Body of pancreas (tissue), 4 donors: ENCODE measurements at places on chromosomes 7 and 10. TPM values are rescaled to one million over a fixed set of nuclear protein-coding genes. Genes with fewer than 3 reads are reported as not detected.

TMEM213 gene
- not detected for total RNA-seq

- DNase-seq: no peak
Observed at GRCh38 chr10:30215623-30216022, 133.5 kb downstream of the MTPAP start.

GRCh38 chr10:24893127-24893526 lies 59.3 kb downstream of the PRTFDC1 start:
- no peak for DNase-seq

GRCh38 chr7:158858592-158859503 lies 2.5 kb downstream of the DYNC2I1 start:
- no peak for DNase-seq
